ENCODE measurements at places on chromosomes 16 and 17.

GRCh38 chr17:78667741-78668640 lies 90.8 kb upstream of the DNAH17 start:
- DNase-seq: no peak

DNA sequence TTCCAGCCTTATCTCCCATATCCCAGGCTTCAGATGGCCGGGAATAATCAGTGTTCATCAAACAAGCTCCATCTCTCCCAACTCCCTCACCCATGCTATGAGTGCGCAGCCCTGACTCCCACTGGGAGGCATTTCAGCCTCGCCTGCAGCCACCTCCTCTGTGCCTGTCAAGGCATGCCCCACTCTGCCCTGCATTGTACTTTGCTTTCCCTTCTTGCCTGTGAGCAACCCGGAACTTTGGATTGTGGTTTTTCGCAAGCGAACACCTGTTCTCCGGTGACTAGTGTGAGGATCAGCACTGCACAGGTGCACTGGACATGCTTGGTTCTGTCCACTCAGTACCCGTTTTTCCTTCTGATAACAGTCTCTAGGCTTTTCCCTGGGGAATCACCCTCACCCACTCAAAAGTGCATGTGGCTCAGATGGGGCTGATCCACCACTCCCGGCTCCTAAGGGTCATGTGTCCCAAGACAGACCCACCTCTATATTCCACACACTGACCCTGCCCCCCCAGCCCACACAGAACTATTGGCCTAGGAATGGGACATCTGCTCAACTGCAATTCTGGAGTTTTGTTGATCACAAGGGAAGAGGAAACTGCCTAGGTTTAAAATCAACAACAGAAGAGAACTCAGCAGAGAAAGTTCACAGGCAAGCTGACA lies 9.1 kb downstream of the CHST6 start:
- no peak for DNase-seq

DNA sequence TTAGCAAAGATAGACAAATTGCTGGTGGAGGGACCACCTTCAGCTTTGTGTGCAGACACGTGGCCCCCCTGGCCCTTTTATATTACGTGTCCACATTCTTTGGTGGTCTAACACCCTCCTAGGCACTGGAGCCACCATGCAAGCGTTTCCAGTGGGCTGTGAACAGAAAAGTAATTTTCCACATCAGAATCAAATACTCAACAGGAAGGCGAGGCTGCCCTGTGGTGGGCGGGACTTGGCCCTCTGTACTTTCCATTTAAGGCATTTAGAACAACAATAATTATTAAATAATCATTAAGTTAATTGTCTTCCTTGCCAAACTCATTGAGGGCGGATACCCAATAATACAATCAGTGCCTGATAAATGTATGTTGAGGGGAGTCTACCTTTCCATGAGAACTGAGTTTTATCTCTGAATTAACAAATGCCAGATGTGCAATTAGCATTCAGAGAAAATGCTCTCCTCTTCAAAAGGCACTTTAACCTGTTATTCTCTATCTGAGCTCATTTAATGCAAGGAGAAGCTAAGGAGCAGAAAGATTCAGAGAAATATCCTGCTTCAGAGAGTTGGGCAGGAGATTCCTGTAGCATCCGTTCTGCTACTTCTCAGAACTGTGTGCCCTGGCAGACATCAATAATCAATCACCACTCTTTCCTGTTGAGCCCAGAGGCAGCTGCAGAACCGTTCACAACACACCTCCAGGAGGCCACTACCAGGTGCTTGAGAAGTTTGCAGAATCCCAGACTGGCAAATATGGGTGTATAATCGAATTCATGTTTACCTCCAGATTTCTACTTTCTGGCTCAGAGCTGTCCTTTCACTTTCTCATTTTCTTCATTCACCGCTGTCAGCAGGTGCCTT lies 109.4 kb downstream of the CMIP start:
- no peak for DNase-seq

DNA sequence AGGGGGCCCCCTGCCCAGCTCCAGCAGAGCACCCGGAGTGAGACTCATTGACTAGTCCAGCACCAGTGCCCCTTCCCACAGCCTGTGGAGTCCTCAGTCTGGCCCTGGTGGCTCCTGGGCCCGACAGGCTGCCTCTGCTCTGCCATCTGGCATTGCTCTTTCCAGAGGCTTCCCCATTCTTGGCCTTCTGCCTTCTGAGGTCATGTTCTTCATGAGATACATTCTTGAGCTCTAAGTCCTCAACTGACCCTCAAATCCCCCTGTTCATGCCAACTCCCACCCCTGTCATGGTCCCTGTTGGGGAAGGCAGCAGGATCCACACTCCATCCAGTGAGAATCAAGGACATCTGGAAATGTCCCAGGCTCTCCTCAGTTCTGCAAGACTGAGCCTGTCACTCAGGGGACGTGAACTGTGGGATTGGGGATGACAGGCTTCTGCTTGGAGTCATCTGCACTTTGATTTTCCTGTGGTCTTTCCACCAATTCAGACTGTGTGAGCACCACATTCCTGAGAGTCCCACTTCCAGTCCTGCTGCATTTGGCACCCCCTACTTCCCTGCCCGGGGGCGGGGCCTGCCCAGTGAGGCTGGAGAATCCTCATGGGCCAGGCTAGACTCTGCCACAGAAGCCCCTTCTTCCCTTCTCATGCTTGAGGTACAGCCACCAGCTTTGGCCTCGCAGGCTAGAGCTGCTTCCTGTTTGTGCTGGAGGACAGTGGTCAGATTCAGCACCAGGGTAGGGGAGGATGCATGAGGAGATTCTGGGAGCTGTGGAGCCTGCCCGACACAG lies 2.7 kb downstream of the TRPV2 start:
- no peak for DNase-seq

DNA sequence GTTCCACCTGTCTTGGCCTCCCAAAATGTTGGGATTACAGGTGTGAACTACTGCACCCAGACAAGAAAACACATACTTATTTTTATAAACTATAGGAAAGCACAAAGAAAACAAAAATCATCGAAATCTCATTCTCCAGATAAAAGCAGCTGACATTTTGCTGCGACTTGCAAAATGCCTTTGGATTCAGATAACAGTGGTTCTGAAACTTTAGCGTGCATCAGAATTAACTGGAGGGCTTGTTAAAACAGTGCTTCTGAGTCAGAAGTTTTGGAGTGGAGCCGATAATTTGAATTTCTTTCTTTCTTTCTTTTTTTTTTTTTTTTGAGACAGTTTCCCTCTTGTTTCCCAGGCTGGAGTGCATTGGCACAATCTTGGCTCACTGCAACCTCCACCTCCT lies 17.7 kb upstream of the GJD3 start:
- DNase-seq: no peak

Data from NCI-H2029 (cell line).